Fibroblast of gingiva (primary cell): ENCODE measurements at places on chromosomes 6 and 20.

- DNase-seq: peak; percentile 87
Observed at GRCh38 chr6:26532699-26533531, 5.3 kb upstream of the HMGN4 start.

DNA sequence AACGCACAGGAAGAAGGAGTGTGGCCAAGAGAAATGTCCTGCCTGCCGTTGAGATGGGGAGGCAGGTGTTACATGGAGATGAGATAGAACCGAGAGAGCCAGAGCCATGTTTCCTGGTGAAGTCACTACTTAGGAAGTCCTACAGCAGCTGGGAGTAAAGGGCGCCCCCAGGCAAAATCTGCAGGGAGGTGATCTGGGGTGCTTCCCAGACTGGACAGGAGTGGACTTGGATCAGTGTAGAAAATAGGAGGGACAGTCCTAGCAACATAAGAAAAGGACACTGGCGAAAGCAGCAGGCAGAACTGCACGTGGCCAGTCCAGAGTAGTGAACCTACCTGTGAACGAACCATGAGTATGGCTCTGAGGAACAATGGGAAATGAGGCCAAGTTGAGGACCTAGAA, 85.3 kb downstream of the CD164 start:
- DNase-seq: no peak

GRCh38 chr6:27839626-27840475, 72.3 kb downstream of the OR2B2 start:
- DNase-seq: peak; percentile 56

DNA sequence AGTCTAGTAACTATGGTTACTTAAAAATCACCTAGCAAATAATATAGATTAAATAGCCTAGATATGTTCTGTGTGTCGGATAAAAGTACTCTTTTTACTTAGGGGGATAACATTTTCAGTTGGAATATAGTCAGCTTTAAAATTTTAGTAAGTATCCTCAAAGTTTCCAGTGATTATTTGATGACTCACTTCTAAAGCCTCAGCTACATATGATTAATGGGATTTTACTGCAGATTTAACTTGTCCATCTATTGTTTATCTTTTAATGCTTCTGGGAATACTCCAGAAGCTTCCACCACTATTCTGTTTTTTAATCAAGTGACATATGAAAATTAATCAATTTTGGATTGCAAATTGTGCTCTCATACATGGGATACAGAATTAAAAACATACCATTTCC, 8.7 kb upstream of the TENT5A start:
- DNase-seq: no peak

- peak; percentile 26 for DNase-seq
Observed at GRCh38 chr6:46491201-46491627, at the start of gene RCAN2. RCAN2 (minus strand) TSS chr6:46491449.

- DNase-seq: no peak
Observed at GRCh38 chr6:105034470-105034869, 77.6 kb downstream of the LIN28B start.

DNA sequence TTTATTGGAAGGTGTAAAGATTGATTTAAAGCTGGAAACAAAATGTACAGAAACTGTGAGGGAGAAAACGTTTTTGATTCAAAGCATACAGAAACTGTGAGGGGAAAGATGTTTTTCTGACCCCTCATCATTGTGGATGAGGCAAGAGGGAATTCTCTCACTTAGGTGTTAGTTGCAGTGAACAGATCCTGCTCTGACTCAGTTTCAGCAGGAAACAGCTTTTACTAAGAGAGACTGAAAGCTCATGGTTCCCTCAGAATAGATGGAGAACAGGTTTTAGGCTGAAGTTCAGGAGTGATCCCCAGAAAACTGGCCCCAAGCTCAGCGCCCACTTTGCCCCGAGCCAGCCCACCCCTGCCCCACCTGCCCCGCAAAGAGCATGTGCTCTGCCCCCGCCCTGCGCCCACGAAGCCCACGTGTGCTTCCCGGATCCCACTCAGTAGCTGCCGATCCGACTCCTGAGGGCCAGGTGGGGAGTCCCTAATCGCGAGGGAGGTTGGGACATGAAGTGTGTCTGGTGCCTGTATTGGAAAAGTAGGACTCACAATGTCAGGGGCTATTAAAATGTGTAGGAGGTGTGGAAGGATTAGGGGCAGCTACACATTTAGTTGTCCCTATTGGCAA, 41.2 kb downstream of the DUSP22 start:
- DNase-seq: no peak

- no peak for DNase-seq
Observed at GRCh38 chr6:146753306-146753705, 154.5 kb downstream of the ADGB start.

DNA sequence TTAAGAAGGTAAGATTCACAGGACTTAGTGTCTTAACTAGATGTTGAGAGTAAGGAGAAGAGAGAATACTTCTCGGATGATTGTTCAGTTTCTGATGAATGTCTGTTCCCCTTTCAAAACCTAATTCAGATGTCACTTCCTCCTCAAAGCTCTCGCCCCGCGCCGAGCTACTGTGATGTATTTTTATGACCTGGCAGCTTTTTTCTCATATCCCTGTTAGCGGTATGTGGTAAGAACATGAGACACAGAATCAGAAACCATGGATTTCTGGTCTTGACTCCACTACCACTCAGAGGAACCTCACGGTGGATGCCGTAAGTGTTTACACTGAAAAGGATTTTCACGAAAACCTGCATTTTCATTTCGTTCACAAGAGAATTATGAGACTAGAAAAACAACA, 48.4 kb downstream of the CEP43 start:
- no peak for DNase-seq

DNA sequence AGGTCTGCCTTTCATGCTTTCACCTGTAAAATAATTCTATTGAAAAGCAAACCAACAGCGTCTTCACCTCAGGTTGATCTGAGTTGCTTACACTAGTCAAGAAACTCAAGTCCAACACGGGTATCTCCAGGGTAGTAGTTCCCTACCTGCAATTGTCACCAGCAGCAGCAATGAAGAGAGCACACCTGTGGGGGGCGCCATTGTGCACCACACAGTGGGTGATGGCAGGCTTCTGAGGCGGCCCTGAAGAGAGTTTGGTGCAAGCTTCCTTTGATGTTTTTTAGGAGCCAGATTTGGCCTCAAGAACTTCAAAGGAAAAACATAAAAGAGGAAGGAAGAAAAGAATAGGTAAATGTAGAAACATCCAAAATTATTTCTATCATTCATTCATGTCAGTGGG, 45.1 kb downstream of the KIAA0319 start:
- no peak for DNase-seq

- DNase-seq: no peak
Observed at GRCh38 chr6:167401525-167402194, 76.8 kb downstream of the TTLL2 start.

DNA sequence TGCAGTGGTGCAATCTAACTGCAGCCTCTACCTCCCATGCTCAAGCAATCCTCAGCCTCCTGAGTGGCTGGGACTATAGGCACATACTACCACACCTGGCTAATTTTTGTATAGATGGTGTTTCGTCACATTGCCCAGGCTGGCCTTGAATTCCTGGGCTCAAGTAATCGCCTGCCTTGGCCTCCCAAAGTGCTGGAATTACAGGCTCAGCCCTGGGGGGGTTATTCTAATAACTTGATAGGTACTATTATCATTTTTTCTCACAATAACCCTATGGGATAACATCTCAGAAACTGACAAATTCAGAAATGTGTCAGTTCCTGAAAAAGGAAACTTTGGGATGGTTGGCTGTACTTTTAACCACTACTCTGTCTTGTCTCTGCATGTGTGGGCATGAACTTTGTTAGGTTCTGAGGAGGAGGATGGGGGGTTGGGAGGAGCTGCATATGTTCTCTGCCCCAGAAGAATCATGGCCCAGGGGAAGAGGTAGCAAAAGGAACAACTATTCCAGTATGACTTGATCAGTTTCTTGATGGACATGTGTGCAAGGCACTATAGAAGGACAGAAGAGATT, 169.9 kb downstream of the CARMIL1 start:
- no peak for DNase-seq

DNA sequence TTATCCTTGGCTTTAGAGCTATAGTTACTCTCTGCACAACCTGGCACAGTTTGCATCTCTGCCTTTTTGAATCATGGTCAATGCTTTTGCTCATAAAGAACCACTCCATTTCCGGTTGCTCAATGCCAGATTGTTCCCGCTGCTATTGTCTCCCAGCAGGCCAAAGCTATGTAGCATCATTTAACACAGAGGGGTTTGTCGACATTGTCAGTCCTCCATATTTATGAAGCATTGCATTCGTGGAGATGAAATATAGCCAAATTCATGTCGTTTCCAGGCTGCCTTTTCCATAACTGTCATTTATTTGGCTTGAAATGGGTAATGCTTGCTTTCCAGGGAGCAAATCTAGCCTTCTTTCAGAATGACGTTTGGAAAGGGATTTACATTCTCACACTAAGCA, 598.8 kb downstream of the EPHA7 start:
- DNase-seq: no peak

DNA sequence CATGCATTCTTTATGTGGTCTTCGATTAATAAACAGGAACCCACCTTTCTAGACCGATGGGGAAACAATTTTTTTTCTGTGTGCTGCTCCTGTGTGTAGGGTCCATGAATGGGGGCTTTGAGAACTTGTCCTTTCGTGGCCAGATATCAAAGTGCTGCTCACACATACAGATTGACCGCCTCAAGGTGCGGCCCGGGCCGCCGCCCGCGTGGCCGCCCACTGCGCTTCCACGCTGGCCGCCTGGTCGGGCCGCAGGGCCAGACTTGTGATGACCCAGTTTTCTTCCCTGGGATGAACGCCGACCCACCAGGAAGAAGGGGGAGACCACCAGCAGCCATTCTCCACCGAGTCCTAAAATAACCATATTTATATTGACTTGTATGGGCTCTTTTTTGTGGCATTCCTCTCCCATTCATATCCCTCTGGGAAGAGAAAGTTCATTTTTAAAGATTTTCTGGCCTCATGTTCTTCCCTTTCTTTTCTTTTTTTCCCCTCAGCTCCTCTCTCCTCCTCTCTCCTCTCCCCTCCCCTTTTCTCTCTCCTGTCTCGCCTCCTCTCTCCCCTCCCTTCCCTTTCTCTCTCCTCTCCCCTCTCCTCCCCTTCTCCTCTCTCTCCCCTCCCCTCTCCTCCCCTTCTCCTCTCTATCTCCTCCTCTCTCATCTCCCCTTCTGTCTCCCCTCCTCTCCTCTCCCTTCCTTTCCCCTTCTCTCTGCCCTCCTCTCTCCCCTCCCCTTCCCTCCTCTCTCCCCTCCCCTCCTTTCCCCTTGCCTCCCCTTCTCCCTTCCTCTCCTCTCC, 264.8 kb upstream of the SUPT3H start:
- DNase-seq: no peak

GRCh38 chr6:25388776-25389175, 109.6 kb downstream of the CARMIL1 start:
- no peak for DNase-seq

- no peak for DNase-seq
Observed at GRCh38 chr20:41242807-41243206, 74.7 kb downstream of the ZHX3 start.

DNA sequence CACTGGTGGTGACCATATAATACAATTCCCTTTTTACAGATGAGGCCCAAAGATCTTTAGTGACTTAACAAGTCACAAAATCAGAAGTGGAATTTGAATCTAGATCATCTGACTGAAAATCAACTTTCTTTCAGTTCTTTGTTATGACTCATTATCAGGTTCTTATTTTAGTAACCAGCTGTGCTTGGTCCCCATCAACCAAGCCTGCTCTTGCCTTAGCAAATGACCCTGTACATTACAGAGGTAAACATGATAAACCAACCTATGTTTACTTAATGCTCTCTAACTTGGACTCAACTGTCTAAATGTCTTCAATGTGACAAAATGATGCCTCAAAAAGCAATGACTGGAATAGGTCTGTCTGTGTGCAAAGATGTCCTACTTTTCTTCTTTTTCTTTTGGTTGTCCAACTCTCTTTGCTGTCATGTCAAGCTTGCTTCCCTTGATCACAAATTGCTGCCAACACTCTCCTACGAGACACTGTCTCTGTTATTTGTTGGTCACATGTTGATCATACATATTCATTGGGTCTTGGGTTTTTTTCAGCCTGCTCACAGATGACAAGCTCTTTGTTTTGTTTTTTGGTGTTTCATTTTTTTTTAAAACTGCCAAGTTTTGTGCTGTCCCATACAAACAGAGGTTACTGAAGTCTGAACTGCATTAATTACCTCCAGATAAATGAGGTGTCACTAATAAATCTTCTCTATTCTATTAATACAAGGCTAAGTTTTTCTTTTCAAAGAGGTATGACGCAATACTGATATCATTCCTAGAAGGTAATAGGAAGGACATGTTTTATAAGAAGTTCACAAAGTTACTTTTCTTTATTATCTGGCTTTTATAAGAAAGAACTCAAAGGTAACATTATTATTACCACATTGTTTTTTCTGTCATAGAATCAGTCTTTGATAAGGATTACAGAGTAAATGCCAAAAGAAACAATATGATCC, 62.2 kb upstream of the PLN start:
- DNase-seq: no peak

GRCh38 chr6:42292004-42292740, 74.5 kb upstream of the MRPS10 start:
- peak; percentile 58 for DNase-seq

DNA sequence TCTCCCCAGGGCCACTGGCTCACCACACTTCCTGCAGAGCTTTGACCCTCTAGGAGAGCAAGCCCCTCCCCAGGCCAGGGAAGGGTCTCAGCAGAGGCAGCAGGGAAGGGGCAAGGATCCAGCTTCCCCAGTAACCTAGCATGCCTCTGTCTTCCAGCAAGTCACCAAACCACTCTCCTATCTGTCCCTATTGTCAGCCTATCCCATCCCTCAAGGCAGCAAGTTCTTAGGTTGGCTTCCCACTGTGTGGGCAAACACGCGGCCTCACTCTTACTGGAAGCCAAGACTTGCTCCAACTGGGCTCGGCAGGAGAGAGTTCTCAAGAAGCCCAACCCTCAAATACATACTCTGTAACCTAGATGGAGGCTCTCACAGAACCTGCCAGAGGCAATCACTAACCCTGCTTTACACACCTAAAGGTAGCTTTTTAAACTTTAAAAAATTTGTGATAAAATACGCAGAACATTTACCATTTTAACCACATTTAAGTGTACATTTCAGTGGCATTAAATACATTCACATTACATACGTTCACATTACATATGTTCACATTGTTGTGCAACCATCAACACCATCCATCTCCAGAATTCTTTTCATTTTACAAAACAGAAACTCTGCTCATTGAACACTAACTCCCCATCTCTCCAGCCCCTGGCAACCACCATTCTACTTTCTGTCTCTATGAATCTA, 58.5 kb downstream of the MRPL14 start:
- no peak for DNase-seq

- no peak for DNase-seq
Observed at GRCh38 chr20:32168184-32168910, 39.2 kb downstream of the PLAGL2 start.

GRCh38 chr20:33470866-33471265, 19.0 kb upstream of the CBFA2T2 start:
- DNase-seq: no peak

DNA sequence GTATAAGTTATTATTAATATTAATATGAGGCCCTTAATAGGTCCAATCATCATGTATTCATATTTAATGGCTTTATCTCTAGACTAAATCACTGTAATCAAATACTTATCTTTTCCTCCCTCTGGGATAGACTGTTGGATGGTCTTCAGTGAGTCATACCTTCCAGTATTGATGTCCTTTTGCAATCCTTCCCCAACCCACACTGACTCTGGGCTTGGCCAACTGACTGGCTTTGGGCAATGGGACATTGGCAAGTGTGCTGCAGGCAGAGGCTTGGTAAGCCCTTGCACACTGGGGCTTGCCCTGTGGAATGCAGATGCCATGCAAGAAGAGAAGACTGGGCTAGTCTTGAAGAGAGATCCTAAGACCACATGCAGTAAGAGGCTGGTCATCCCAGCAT, 136.6 kb downstream of the CCDC170 start:
- DNase-seq: no peak
